Left hindlimb (tissue), 1 donor: ENCODE measurements at places on chromosomes 1 and 21.

DNA sequence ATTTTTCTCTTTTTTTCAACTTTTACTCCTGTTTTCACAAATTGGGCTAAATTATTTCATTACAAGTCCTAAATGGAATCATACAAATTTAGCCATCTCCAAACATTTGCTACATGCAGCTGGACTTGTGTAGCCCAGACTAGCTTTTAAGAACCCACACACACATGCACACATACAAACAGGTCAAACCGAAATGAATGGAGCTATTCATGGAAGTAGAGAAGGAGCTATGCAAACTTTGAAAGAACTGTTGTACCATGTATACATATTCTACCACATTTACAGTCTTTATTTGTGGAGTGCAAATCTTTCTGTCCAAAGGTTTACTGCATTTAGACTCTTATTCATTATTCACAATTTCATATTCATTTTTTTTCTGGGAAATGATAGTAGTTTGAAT lies 189.1 kb upstream of the RNPC3 start:
- peak; percentile 49 for DNase-seq

- peak; percentile 26 for DNase-seq
Measured at GRCh38 chr1:2990376-2991115, 30.7 kb upstream of the ACTRT2 start.

- DNase-seq, result no peak
Measured at GRCh38 chr1:205739348-205740160, 10.4 kb downstream of the NUCKS1 start.

DNA sequence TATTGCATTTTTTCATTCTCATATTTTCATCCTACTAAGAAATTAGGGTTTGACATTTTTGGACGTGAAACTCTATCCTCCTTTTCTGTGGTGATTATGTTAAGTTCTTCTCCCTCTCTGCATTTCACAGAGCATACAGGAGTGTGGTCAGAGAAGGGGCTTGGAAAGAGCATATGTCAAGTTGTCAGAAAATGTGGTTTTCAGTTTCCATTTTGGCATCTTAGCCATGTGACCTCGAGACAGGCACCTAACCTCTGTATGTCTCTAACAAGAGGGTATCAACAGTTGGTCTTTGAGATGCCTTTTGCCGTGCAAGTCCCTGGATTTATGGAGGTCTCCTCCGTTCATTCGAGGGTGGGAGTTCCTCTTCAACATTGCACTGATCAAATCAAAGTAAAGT lies 140.7 kb downstream of the CYYR1 start:
- no peak for DNase-seq

DNA sequence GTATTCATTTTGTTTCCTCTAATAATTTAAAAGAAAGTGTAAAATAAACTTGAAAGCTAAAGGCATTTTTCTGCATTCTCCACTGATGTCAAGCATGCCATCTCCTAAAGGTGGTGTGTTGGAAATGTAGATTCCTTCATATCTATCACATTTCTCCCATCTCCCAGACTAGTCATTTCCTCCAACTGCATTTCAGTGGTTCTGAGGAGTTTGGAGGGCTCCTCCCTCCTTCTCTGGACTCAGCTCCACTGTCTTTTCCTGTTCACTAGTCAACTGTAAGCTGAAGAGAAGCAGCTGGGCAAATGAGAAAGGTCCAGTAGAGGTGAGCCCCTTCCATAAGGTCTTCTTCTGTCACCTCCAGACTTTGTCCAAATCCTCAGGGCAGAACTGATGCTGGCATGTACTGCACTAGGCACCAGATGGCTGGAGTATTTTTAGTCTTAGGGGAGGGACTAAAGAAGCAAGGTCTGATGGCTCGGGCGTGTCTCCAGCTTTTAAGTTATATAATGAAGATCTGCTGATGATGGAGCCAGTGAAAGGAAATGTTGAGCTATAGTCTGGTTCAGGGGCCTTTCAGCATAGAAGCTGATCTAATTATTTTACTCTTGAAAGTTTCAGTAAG lies 186.1 kb downstream of the NTNG1 start:
- DNase-seq, result no peak

- DNase-seq, result no peak
Measured at GRCh38 chr1:201851949-201852348, 23.0 kb downstream of the IPO9 start.

DNA sequence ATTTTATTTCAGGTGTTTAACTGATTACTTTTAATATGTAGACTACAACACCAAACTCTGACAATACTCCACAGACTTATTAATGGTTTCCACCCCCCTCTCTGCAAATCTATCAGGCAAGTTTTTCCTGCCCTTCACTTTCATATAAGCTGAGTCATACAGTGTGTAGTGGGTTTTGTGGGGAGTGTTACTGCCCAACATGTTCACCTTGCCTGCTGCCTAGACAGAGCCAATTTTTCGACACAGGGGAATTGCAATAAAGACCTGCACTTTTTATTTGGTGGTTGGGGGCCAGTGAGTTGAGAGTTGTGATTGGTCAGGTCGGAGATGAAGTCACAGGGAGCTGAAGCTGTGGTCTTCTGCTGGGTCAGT lies 119.7 kb downstream of the PPIAL4G start:
- no peak for DNase-seq

DNA sequence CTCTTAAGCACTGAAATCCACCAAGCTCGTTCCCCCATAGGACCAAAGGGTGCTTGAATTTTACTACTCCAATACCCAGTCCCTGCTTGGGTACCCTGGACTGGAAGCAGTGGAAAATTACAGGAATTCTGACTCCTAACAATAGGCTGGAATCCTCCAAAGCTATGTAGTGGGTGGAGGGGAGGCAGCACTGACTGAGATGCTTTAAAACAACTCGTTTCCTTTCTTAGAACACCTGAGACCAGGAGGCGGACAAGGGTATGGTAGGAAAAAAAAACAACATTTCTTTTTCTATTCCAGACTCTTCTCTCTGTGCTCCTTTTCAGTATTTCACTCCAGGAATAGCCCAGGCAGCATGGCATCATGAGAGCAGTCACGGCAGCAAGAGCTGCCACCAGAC lies 2.3 kb downstream of the PEF1 start:
- no peak for DNase-seq

DNA sequence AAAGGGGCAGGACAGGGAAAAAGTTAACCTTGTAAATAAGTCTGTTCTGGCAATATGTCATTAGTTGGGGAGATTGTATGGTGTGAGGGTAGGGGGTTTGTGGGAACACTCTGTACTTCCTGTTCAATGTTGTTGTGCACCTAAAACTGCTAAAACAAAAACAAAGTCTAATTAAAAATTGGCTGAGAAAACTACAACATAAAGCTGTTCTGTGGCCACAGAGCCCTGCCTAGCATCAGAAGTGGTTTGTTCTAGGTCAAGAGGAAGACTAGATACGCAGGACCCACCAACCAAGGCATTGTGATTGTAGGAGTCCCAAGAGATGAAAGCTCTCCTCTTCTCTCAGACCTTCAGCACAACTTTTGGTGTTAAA lies 81.0 kb upstream of the LRRC8D start:
- DNase-seq, result no peak

- DNase-seq, result no peak
Measured at GRCh38 chr1:42179900-42180329, 15.4 kb upstream of the GUCA2A start.

DNA sequence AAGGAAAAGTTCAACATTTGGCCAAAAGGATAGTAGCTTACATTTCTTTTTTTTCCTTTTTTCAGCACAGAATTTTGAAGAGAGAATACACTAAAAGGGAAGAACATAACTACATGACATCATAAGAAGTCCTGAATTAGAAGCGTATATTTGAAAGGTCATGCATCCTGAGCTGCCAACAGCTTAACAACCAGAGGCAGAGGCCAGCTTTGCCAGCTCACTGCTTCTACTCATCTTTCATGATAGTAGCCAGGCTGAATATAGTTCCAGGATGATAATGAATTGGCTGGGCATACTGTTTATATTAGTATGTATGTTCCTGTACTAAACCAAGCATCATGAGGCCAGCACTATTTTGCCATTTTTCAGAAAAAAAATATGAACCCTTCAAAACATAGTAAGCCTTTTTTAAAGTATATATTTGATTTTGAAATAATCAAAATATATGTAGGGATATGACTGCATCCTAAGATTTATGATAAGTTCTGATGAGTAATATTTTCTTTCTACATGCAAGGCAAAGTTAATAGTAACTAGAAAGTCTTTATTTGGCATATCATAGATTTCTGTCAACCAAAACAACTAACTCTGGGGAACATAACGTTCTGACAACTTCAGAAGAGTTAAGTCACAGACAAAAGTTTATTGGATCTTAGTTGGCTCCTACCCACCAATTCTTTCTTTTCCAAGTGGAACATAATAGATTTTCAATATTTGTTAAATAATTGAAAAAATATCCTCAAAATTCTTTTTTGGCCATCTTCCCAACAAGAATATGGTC lies 123.2 kb downstream of the DPYD start:
- DNase-seq, result no peak

DNA sequence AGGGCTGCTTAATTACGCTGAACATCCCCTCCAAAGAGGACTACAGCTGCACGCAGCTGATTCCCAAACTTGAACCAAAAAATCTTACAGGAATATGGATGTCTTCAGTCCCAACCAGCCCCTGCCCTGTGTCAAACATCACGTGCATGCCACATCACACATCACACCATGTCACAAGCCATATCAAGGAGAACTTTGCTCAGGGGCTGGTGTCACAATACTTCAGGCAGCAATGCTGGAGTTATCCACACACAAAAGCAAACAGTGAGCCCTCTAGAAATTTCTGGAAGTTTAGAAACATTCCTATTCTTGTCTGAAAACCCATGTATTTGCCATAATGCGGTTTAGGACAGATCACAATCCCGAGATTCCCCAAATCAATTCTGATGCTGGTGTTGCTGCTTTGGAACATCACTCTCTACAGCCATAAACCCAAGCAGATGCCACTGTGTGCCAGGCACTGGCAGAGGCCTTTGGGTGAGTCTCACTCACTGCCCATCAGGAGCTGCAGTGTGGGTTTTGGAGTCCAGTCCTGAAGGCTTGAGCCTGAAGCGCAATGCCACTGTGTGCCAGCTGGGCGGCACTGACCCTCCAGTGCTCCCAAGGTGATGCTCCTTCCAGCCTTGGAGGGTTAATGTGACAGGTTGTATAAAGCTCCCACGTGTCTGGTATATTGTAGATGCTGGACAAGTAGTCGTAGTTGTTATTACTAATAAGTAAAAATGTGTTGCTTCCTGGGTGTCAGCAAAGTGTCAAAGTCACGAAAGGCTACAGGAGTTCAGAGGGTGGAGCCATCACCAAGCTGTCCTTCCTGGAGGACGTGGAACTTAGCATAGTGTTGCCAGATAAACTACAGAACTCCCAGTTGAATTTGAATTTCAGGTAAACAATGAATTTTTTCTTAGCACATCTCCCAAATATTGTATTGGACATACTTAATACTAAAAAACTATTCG lies 20.1 kb upstream of the EFNA1 start:
- no peak for DNase-seq

- no peak for DNase-seq
Measured at GRCh38 chr1:61869691-61870109, 127.4 kb downstream of the PATJ start.

GRCh38 chr1:53125623-53126360 lies 16.6 kb downstream of the SLC1A7 start:
- no peak for DNase-seq

GRCh38 chr1:210700511-210700910 lies 371.8 kb downstream of the HHAT start:
- DNase-seq, result no peak

DNA sequence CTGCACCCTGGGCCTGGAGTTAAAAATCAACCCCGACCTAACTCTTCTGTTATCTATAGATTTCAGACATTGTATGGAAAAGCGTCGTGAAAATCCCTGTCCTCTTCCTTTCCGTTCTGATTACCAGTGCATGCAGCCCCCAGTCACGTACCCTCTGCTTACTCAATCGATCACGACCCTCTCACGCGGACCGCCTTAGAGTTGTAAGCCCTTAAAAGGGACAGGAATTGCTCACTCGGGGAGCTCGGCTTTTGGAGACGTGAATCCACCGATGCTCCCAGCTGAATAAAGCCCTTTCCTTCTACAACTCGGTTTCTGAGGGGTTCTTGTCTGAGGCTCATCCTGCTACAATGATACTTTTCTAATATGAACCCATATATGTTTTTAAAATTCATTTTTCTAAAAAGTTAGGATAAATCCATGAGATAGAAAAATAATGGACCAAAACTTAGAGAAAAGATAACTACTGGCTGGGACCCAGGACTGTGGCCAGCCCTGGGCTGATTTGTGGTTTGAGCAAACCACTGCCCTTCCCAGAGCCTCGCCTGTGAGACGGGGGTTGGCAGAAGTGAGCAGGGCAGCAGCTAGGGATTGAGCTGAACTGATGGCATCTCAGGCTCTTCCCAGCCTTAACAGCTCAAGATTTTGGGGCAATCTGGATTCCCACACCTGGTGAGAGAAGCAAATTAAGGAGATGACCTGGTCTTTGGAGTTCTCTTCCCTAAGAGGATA lies 5.0 kb downstream of the UQCRHL start:
- DNase-seq, result no peak

DNA sequence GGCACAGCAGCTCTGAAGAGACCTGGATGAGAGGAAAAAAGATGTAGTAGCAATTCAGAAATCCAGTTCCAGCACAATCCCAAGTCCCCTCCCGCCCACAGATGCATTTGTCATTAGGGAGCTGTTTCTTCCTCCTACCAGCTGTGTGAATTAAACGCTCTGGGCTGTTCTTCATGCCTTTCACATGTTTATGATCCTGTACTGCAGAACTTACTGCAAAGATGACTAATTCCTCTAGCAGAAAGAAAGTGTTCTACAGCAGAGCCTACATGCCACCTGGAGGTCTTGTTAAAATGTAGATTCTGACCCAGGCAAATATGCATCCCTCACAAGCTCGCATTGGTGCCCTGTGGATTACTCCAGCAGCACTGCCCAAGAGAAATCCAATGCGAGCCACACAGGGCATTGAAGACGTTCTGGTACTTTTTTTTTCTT lies 6.5 kb downstream of the ENO1 start:
- DNase-seq, result no peak

GRCh38 chr1:116704278-116704677 lies 36.7 kb upstream of the IGSF3 start:
- no peak for DNase-seq

GRCh38 chr1:94265906-94266305 lies 28.5 kb upstream of the ARHGAP29 start:
- DNase-seq, result no peak

- DNase-seq, result no peak
Measured at GRCh38 chr1:107254306-107254705, 113.5 kb downstream of the NTNG1 start.

GRCh38 chr1:226154593-226154992 lies 31.9 kb downstream of the ACBD3 start:
- DNase-seq, result no peak

DNA sequence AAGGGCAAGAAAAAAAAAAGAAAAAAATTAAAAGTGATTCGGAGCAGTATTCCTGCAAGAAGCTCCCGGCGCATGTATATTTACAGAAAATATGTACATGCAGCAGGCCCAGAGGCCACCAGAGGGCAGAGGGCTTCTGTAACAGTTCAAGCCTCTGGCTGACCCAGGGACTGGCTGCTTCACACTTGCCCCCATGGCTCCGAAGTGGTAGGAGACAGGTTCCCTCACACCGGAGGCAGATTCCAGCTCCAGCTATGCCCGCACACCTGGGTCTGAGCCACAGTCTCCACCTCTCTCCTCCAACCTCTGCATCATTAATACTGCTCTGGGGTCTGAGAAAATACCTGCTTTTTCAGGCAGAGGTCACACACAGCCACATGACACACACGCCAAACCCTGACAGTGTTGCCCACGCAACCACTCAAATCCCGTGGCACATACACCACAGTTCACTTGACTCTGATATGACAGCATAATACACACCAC lies 2.2 kb upstream of the ARHGAP30 start:
- no peak for DNase-seq
